ENCODE measurements at places on chromosomes 2 and 18.

- DNase-seq, result no peak
Observed at GRCh38 chr18:47754311-47755101, 176.0 kb downstream of the SMAD2 start.

GRCh38 chr2:119255760-119256581 is 32.3 kb downstream of the STEAP3 start:
- DNase-seq, result no peak

DNA sequence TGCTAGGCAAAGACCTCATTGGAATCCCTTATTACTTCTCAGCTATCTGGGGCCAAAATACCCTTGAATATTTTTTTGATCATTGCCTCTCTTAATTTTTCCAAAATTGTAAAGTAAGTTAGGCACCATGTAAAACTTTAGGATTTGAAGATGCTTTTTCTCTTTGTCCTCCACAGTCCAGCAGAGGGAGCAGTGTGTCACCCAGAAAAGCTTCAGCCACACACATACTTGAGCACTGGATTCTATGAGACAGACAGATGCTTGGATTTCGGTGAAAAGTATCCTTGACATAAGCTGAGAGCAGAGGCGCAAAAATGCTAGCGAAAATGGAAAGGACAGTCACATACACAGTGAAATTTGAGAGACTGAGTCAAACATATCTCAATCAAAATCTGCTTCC is 74.7 kb upstream of the KCNJ3 start:
- no peak for DNase-seq

GRCh38 chr18:65721619-65722018 is 29.2 kb upstream of the CDH7 start:
- DNase-seq, result no peak

GRCh38 chr2:99032001-99032400 is 96.0 kb upstream of the CRACDL start:
- DNase-seq, result no peak

DNA sequence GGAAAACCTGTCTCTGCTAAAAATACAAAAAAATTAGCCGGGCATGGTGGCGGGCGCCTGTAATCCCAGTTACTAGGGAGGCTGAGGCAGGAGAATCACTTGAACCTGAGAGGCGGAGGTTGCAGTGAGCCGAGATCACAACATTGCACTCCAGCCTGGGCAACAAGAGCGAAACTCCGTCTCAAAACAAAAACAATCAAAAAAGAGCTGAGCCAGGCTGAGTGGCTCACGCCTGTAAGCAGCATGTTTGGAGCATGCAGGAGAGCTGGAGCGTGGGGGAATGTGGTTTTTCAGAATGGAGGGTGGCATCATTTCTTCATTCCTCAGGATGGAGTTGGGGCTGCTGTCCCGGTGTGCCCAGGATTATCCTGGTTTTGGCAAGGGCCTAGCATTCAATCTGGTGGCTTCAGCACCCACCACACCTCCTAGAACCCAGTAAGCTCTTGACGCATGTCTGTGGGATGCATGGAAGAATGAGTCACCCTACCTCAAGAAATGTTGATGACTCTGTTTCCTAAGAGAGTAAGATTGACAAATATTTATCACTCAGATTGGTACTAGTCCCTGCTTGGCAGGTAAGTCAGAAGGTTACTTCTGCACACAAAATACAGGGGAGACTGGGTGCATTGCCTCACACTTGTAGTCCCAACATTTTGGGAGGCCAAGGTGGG is 90.2 kb upstream of the ODC1 start:
- no peak for DNase-seq

DNA sequence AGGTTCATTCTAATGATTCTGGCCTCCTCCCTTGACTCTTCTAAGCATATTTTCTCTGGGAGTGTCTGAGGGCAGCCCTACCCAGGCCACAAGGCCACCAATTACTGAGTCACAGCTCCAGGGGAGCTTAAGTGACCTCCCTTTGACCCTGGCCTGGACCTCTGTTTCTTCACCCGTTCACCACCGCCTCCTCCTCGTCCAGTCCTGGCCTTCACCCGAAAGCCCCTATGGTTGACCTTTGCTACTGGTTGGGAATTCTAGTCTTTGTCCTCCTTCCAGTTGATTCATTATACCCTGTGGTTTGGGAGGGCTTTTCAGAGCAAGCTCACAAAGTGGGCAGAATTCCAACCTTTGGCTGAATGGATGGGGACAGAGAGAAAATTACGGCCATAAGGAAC is 72.6 kb downstream of the NRP2 start:
- DNase-seq, result no peak

DNA sequence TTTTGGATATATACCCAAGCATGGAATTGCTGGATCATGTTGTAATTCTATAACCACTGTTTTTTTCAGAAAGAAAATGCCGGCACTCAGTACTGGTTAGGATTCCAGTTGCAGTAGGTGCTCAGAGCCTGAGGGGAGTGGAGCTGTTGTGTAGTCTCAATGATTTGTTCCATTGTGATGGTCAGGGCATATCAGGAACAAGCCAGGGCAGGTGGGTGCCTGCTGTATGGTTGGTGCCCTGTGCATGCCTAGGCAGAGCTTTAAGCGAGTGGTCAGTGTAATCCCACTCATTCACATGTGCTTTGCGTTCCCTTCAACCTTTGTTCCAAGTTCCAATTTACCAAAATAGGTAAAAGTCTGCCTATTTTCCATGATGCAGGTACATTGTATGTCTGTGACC is 100.9 kb downstream of the FHOD3 start:
- DNase-seq, result no peak

DNA sequence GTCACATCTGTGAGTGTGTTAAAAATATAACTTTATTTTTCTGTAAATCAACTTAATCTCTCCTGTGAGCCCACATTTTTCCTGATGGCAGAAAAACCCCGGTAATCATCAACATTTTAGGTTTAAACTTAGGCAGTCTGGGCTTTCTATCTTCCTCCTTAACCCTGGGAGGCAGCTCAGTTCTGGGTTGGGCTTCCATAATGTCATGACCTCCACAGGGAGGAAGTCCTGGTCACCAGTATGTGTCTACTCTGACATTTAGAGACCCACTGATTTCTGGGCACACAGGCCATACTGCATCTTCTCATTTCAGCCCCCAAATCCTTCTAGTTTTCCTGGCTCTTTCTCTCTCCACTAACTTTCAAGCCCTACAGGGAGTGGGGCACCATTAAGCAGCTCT is 181.2 kb downstream of the DYSF start:
- no peak for DNase-seq

GRCh38 chr2:163253621-163254285 is 415.2 kb upstream of the KCNH7 start:
- no peak for DNase-seq

DNA sequence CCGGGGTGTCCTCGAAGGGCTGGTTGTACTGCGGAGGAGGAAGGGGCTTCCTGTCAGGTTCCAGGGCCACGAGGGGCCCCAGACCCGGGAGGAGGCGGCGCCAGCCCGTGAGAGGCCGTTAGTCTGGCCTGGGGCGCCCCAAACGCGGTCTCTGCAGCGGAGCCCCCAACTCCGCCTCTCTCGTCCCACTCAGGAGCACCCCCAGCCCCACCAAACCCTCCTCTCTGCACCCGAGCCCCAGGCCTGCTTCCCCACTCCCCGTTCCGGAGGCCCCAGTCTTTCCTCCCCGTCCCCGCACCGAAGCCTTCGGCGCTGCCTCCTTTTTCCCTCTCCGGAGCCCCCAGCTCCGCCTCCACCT is 473 bp downstream of the HJURP start:
- no peak for DNase-seq

GRCh38 chr2:241993386-241994005 is 124.0 kb downstream of the RTP5 start:
- no peak for DNase-seq

- no peak for DNase-seq
Observed at GRCh38 chr2:67772216-67773170, 290.3 kb downstream of the C1D start.

- DNase-seq, result no peak
Observed at GRCh38 chr2:237227592-237228280, 142.0 kb downstream of the COPS8 start.

DNA sequence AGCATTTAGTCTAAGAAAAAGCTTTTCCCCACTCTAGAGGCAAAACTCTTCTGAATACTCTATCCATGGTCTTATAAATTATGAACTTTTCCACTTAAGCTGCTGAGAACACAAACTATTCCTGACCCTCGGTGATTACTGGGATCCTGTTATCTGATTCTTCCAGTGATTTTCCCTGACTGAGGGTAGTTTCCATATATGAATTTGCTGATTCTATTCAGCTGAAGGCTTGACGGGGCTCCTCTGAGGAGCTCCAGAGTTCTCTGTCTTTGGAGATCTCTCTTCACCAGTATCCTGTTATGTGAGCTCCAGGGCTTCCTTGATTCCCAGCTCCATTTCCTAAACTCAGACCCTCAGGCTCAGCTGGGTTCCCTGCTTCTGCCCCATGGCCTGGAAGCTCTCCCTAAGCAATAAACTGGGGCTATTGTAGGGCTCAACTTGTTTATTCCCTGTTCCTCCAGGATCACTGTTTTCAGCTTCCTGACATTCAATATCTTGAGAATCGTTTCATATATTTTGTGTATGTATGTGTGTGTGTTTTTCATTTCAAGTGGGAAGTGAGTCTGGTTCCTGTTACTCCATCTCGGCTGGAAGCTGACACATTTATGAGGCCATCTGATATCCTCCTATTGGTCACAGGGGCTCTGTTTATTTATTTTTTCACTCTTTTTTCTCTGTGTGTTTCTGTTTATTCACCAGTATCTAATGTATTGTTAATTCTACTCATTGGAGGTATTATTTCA is 78.2 kb downstream of the ARHGAP28 start:
- no peak for DNase-seq

- no peak for DNase-seq
Observed at GRCh38 chr2:79796641-79797040, 283.8 kb downstream of the CTNNA2 start.

DNA sequence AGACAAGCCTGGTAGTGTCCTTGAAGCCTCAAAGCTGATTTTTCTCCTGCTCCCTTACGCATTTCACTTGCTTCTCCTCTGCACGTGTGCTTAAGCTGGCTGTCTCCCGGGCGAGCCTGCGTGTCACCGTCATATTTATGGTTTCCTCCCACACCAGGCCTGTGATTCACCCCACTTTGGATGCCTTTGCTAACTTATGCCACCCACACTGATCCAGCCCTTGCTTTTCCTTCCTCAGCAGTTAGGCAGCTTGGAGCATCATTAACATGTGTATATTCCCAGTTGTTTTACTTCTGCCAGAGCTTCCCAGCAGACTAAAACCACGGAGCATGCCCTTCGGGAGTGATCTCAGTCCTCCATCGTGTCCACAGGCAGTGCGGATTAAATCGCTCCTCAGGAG is 2.2 kb downstream of the ST3GAL5 start:
- no peak for DNase-seq

GRCh38 chr2:185894223-185894622 is 155.6 kb downstream of the FSIP2 start:
- no peak for DNase-seq

DNA sequence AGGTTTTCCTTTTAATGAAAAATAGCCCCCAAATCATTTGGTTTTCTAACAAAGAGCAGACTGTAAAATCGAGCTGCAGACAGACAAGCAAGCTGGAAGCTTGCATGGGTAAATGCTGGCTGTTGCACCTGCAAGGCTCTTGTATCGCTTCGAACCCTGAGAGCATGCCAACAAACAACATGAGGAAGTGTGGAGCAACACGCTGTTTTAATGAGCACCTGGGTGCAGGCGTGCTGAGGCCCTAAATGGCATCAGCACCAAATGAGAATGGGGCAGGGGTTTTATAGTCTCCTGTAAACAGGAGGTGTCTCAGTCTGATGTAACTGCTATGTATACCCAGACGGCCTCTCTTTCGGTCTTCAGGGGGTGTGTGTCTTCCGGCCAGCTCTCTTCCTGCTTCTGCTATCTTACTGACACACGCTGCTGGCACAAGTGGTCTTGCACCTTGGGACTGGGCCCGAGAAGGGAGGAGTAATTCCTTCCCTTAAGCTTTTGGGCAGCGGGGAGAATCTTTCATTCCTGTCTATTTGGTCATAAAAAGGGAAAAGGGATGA is 31.9 kb upstream of the CDH2 start:
- DNase-seq, result no peak

DNA sequence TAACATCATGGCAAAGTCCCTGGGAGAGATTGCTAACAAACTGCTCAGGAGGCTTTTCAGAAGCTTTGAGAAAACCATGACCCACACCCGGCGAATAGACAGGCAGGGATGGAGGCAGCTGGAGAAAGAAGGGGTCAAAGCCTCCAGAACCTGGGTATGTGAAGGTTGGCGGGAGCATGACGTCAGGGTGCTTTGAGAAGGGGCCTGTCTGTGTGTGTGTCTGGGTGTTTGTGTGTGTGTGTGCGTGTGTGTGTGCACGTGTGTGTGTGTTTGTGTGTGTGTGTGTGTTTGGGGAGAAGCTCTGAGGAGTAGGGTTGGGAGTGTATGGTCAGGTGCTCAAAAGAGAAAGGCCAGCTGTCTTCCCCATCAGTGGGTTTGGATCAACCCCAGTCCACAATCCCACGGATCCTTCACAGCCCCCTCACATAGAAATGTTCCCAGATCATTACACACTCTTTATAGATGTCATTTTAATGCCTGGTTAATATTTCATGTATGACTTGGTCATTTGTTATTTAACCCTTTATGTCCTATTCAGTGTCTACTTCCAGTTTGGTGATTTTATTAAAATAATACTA is 254.1 kb upstream of the SMIM21 start:
- DNase-seq, result no peak

- no peak for DNase-seq
Observed at GRCh38 chr2:29526587-29527586, 394.5 kb downstream of the ALK start.

DNA sequence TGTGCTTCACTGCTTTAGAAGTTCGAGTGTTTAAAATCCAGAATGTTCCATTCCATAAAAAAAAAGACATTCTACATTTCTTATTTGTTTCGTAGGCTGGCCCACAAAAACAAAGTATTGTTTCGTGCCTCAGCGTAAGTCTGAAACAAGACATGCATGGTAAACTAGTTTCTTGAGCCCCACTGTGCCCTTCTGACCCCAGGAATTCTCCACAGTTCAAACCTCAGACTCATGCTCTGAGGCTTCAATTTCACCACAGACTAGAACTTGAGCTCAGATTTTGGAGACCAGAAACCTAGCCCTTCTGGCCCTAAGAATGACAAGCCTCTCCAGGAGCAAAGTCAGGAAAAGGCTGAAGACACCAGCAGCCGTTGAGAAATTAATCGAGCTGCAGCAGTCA is 151.5 kb downstream of the SLC8A1 start:
- no peak for DNase-seq

DNA sequence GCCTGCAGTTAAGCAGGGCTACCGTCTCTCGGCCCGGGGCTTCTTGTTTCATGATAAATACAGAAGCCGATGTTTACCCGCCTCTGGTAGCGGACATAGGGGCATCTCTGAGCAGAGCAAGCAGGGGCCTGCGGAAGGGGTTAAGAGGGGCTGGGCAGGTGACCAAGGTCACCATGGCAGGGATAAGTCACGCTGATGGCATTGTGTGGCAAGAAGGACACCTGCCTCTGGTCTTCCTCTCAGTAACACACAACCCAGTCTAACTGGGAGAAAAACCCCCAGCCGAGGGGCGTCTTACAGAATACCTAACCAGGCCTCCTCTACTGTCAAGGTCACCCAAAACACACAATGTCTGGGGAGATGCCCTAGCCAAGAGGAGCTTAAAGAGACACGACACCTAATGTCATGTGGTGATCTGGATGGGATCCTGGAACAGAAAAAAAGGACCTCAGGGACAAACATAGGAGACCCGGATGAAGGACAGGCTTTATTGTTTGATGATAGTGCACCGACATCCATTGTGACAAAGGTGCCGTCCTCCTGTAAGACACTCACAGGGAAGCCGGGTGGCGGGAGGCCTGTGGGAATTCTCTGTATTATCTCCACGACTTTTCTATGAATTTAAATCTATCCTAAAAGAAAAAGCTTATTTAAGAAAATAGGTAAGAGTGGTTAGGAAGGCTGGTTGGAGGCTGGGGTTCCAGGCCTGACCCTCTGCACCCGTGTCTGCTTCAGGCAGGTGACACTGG is 24.8 kb downstream of the SH3BP4 start:
- DNase-seq, result no peak

Measured in central memory CD8-positive, alpha-beta T cell (primary cell).